ENCODE measurements at places on chromosomes 1 and 21.

DNA sequence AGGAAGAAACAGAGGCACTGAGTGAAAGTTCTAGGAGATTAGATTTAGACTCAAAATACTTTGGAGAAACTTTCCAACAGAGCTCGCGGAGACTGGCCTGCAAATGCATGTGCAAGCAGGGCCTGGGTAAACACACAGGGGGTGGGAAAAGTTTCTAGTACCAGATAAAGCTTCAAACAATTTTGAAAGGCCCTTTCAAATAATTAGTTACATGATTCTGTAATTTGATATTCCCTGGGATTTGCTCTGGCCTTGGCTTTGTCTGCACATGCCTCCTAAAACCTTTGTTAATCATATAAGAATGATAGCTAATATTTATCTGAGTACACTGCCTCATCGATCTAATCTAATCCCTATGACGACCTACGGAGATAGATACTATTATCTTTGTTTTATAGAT lies 31.3 kb downstream of the VTCN1 start:
- DNase-seq: no peak

GRCh38 chr1:21801100-21801499 lies 11.0 kb upstream of the LDLRAD2 start:
- DNase-seq: no peak

DNA sequence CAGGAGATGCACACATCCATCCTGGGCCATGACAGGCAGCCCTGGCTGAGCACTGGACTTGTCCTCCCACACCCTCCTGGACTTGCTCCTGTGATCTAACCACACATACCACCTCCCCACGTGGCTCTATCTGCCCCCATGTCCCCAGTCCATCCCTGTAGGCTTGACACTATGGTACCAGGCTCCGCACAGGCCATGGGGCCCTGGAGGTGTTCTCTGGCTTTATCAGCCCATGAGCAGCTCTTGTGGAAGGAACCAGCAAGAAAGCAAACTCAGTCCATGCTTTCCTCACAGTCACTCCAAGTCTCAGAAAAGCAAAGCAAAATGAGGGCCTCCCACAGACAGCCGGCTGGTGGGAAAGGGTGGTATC lies 61.6 kb downstream of the CD46 start:
- DNase-seq: no peak

GRCh38 chr1:221069178-221069903 lies 190.1 kb downstream of the HLX start:
- DNase-seq: no peak

- DNase-seq: no peak
Measured at GRCh38 chr1:92399076-92399475, 87.6 kb downstream of the GFI1 start.

- DNase-seq: no peak
Measured at GRCh38 chr1:31936278-31936980, 1.7 kb downstream of the PTP4A2 start.

- DNase-seq: no peak
Measured at GRCh38 chr1:35112668-35113067, 33.5 kb downstream of the ZMYM1 start.

GRCh38 chr1:201591981-201592380 lies 53.1 kb downstream of the NAV1 start:
- DNase-seq: no peak

GRCh38 chr1:77687519-77687906 lies 5.1 kb upstream of the ZZZ3 start:
- peak; percentile 26 for DNase-seq

DNA sequence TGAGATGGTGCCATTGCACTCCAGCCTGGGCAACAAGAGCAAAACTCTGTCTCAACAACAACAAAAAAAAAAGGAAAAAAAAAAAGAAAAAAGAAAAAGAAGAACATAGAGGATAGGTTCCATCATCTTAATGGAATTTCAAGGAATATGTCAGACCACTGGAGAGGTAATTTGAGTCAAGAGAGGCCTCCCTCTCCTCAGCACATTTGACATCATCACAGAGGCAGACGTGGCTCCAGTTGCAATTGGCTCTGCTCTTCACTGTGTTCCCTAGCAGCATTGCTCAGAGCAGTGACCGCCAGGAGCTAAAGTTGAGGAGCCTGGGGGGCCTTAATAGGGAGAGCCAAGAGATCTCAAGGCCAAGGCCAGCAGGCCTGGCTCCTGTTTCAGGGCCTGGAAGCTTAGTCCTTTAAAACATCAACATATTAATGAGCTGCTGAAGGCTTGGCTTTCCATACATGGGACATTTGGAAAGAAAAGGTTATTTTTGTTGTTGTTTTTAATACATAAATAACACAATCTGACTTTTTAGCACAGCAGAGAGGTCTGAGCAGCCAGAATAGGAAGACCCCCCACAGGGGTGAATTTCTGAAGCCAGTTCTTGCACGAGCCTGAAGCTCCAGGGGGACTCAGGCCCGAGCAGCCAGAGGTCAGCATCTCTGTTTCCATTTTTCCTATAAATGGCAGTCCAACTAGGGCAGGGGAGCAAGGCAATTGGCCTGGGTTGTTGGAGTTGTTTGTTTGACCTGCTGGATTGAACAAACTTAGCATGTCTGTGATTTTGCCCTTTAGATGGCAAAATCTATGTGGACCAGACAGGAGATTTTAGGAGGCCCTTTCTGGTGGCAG lies 118.3 kb upstream of the FGGY start:
- no peak for DNase-seq

DNA sequence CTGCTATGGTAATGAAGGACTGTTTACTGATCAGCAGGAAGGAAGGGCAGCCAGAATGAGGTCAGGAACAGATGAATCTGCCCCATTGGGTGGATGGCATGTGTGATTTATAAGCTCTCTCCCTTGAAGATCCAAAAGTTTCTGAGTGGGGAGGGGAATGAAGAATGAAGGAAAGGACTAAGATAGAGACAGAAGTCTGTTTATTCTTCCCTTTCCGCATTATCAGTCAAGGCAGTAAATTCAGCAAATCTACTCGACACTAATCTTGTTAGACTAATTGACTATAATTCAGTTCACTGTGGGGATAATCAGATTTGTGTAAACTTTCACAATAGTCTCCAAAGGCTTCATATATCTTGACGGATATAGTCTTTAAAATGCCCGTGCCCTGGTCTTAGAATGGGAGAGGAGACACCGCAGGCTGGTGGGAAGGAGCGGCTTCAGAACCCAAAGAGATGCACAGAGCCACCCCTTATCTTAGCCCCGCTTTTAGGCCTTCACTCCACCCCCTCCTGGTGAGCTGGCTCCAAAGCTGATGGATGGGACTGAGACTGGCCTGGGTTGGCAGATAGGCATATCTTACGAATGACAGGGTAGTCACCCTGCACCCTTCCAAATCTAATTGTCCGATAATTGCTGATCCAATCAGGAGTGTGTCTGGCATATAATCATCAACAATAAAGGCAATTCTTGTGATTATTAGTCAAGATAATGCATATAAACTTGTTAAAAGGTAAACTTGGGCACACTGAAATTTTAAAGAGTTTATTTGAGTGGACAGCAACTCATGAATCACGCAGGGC lies 76.0 kb upstream of the PPM1J start:
- DNase-seq: no peak

DNA sequence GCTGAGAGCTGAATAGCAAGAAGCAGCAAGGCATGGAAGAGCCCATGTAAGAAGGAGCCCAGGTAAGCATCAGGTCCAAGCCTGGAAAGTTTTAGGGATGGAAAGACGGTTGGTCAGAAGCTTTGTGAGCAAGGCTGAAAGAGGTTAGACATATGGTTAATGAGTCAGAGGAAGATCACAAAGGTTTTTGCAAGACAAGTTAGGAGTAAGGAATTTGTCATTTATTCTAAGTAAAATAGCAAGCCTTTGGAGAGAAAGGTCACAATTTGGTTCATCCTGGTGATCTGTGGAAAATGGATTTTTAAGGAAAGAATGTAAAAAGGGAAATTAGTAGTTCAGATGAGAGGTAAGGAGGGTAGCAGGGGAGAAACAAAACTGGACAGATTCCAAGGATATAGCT lies 106.7 kb downstream of the DPYD start:
- no peak for DNase-seq

GRCh38 chr1:156899956-156900718 lies 6.6 kb downstream of the PEAR1 start:
- no peak for DNase-seq

DNA sequence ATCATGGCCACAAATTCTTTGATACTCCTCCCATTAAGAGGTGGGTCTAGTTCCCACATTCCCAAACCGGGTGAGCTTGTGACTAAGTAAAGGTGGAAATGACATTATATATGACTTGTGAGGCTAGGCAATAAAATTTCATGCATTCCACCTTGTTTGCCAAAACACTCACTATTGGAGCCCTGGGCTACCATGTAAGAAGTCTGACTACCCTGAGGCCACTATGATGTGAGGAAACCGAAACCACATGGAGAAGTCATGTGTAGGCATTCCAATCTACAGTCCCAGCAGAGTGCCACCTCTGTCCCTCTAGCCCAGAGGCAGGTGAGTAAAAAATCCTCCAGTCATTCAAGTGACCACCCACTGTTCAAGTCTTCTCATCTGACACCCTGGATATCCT lies 17.9 kb upstream of the SMG7 start:
- DNase-seq: no peak

- no peak for DNase-seq
Measured at GRCh38 chr21:45509566-45510465, 32.4 kb downstream of the SLC19A1 start.

- DNase-seq: no peak
Measured at GRCh38 chr21:31218830-31219608, 125.0 kb downstream of the TIAM1 start.

GRCh38 chr21:44261675-44262295 lies at the start of gene DNMT3L:
DNMT3L (minus strand) TSS chr21:44261897; CDS start chr21:44261259, 638 bp downstream.
- no peak for DNase-seq

DNA sequence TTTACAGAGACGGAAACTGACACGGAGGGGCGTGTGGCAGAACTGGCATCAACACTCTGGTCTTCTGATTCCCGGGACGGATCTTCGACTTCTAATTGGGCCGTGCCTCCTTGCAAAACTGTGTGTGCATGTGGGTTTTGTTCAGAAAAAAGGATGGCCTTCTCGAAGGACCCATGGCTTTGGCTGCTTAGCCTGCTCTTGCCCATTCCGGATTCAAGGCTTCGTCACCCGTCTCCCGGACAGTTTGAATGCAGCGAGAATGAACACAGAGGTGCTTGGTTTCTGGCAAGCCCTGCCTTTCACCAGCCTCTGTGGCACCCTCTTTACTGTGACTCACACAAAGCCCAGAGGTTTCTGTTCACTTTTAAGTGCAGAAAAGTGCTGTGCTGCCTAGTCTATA lies 120.1 kb downstream of the PRDM2 start:
- no peak for DNase-seq

GRCh38 chr1:51567653-51568052 lies 48.6 kb upstream of the EPS15 start:
- no peak for DNase-seq

GRCh38 chr1:15826810-15827507 lies 19.5 kb upstream of the UQCRHL start:
- DNase-seq: no peak

DNA sequence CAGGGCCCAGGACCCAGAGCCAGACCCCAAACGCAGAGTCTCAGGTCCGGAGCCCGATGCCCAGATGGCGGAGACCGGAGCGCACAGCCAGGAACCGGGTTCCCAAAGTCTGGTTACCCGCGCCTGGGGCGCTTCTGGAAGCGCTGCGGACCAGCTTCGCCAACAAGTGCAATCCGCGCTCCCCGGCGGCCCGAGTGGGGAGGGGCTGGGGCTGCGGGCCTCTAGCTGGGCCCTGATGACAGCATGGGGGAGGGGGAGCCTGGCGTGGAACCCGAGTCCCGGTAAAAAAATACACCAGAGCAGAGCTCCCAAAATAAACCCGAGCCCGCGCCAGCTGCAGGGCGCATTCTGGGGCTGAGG lies 494 bp downstream of the NT5C1A start:
- DNase-seq: no peak

GRCh38 chr1:12416744-12417143 lies 186.9 kb downstream of the VPS13D start:
- DNase-seq: no peak

DNA sequence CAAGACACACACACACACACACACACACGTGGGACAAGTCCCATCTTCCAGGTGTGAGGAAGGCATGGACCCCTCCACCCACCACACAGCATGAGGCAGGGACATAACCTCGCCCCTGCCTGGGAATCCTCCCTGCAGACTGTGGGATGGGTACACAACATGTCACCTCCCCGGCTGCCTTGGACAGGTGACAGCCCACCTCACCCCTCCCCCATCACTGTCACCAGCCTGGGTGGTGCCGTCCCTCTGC lies 40.7 kb downstream of the AHDC1 start:
- DNase-seq: no peak

DNA sequence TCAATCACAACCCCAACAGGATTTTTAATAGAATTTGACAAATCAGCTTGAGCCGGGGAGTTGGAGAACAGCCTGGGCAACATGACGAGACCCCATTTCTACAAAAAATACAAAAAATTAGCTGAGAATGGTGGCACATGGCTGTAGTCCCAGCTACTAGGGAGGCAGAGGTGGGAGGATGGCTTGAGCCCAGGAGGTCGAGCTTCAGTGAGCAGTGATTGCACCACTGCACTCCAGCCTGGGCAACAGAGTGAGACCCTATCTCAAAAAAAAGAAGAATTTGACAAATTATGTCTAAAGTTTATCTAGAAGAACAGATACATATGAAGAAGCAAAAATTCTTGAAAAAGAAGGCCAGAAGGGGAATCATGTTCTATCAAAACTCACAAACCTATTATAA lies 43.2 kb downstream of the FRRS1 start:
- DNase-seq: no peak

DNA sequence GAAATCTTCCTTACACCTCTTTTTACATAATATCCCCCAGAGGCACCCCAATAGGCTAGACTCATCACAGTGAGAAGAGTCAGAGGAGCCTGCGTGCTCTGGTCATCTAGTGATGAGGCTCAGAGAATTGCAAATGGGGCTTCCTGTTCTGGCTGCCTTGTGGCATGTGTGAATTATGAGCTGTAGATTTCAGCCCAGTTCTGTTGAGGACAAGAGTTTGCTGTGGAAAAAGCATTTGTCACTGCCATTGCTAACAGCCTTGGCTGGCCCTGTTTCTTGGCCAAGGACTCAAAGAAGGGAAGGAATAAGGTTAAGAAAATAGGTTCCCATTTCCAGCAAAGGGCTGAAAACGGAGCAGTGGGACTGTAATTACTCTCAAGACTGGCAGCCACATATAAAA lies 30.7 kb downstream of the MRAP start:
- DNase-seq: no peak

DNA sequence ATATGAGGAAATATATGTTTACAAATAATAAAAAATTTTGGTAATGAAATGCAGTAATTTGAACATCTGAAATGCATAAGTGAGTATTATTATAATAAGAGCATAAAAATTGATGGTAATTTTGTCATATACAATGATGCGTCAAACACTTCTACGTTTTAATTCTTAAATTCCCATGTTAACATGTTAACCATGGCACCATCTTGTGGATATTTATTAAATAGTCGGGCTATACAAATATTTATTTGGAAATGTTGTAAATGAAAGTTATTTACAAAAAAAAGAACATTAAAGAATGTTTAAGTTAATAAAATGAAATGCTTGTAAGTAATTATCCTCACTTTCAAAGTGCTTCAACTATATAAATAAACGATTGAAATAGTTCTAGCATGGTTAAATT lies 57.2 kb upstream of the C1orf185 start:
- no peak for DNase-seq
